ENCODE measurements at places on chromosomes 13 and 19.

- no peak for DNase-seq
Measured at GRCh38 chr19:4447327-4448146, 10.1 kb downstream of the UBXN6 start.

DNA sequence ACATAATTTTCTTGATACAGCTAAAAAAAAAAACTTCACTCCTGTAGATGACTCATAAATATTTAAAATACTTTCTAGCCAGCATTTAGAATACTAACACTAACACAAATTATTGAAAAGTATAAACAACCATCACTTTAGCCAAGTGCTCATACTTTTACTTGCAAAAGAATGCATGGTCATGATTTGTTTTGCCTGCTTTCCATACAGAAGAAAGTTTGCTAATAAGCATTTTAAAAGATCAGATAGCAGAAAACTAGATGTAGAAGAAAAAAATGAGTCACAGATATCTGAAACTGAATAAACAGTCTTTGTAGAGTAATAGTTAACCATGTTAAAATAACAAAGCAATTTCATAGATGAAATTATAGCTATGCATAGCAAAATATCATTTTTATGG, 2280.4 kb upstream of the PCDH20 start:
- DNase-seq = no peak

- no peak for DNase-seq
Measured at GRCh38 chr19:27777726-27778125, 1435.2 kb downstream of the UQCRFS1 start.

DNA sequence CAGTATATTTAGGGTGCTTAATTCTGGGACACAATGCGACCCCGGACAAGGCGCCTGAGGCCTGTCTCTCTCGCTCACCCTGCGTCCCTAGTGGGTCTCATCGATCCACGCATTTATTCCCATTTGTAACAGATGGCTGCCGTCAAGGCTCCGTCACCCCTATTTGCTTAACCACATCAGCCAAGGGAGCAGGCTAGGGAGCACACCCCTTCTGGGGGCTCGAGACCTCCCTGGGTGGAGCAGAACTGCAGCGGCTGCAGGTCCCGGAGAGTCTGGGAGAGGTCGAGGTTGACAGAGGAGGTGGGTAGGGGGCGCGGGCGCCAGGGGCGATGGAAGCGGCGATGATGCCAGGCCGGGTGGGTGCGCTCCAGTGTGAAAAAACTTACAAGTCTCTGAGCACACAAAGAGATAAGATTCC, 507 bp downstream of the ALG5 start:
- DNase-seq = no peak

DNA sequence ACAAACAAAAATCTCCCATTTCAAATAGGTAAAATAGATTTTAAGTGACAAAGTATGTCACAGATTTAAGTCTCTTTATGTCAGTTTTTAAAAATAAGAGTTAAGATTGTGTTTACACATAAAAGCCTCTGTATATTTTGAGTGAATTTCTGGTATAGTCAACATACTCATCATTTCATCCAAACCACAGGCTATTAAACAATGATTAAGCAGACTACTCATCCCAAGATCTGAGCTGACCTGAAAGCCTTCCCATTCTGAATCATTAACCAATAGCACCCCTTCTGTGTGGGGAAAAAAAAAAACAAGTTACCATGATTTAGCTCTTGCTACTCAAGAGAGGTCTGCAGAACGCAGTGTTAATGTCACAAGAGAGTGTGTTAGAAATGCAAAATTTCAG, 284.4 kb upstream of the NBEA start:
- DNase-seq = no peak

DNA sequence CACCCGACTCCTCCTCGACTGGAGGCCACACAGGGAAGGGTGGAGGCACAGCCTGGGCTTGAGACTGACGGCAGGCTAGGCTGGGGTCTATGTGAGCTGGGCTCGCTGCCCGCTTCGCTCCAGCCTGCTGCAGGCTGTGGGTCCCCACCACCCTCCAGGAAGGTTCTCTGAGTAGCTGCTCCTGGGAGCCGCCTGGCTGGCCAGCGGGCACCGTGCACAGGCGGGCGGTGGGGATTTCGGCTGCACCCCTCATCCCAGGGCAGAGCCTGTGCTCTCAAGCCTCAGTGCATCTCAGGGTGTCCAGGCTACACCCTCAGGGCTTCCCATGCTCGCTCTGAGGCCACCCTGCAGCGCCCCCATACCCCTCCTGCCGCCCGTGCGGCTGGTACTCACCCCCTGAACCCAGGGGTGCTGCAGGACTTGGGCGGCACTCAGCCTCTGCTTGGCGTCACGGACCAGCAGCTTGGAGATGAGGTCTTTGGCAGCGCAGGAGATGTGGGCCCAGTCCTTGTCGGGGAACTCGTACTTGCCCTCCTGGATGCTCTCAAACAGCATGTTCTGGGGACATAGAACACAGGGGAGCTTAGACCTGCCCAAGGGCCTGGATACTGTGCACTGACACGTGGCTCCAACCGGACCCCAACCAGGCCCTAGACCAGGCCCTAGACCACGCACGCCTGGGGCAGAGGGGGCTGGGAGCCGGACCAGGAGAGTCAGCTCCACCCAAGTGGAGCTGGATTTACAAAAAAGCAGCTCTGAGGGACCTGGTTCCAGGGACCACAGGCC, 10.2 kb downstream of the MKNK2 start:
- DNase-seq = no peak

DNA sequence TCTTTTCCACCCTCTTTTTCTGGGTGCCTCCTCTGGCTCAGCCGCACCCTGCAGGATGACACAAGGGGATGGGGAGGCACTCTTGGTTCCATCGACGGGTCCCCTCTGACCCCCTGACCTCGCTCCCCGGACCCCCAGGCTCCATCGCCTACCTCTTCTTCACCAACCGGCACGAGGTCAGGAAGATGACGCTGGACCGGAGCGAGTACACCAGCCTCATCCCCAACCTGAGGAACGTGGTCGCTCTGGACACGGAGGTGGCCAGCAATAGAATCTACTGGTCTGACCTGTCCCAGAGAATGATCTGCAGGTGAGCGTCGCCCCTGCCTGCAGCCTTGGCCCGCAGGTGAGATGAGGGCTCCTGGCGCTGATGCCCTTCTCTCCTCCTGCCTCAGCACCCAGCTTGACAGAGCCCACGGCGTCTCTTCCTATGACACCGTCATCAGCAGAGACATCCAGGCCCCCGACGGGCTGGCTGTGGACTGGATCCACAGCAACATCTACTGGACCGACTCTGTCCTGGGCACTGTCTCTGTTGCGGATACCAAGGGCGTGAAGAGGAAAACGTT, 24.0 kb downstream of the LDLR start:
- DNase-seq = no peak

DNA sequence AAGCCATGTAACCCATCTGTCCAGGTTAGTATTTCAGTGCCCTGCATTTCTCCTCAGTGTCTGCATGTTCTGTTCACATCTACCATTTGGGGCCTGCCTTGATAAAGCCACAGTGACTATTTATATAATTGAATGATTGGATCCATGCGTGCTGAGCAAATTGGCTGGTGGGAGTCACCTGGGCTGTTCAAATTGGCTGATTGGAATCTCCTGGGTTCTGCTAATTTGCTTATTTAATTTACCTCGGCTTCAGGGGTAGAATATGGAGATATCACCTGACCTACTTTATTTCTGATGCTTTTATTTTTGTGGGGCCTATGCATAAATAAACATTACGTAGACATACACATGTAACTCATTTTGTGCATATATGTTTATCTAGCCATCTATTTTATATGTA, 167.7 kb downstream of the ZNF486 start:
- no peak for DNase-seq

DNA sequence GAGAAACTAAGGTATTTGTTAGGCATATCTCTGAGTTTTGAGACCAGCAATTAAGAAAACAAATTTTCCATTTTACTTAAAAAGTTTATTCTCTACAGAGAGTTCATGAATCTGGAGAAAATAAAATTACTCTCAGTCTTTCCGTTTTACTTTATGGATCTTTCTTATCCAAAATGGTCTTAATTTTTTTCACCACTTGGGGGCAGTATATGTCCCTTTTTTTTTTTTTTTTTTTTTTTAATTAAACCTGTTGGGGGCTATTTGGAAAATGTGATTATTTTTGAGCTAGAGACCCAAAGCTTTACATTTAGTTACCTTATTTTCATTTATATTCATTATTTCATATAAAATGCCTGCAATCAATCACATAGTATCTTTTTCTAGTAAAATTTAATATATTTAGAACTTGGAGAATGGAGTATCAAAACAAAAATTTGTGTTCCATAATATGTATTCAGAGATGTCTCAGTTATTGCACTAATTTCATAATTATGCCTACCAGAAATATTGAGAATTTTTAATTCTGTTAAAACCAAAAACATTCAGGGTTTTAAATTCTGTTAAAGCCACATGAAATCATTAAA, 27.1 kb downstream of the PIBF1 start:
- DNase-seq = no peak

DNA sequence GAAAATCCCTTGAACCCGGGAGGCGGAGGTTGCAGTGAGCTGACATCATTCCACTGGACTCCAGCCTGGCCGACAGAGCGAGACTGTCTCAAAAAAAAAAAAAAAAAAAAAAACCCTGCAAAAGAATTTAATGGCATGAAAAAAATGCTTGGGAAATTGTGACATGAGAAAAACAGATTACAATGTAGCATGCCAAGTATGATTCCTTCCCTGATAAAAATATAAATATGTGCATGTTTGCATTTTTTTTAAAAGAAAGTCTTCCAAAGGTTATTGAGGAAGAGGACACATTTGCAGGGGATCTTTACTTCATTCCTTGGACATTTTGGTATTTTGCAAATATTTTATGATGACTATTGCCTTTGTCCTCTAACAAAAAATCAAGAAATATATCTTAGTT, 14.5 kb upstream of the ZBTB32 start:
- DNase-seq = no peak

Measured in stimulated activated CD4-positive, alpha-beta T cell treated with anti-CD3 and anti-CD28 coated beads, Interleukin-12 subunit alpha, Interleukin-12 subunit beta, amount 100 ng/mL, for 24 hours (primary cell).